ENCODE measurements at places on chromosomes 2 and 18.
A peak's percentile ranks its signal among the peaks of the same experiment; 100 is the strongest.

DNA sequence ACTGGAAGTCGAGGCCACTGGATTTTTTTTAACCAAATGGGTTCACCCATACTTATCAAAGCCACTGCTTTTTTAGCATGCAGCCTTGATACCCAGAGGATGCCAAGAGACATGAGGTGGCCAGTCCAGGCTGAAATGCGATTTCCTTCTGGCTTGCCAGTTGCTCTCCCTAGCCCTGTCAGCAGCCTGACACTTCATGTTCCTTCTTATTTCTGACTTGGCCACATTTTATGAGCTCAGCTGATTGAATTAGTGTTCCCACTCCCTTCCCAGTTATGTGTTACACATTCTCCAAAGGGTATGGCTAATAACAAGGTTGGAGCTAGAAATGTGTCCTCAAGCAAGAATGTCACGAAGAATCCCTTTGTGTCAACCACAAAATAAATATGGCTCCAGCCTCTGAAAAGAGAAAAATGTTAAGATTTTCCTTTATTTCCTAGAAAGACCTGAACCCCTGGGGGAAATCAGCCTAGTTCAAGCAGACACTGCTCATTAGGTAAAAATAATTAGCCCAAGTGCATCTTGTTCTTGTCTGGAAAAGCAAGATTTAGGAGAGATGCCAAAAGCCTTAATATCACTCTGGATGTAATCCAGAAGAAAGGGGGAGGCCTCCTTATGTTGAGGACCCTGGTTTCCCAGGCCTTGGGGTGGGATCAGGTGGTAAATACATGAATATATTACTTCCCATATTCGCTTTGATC is 121.7 kb upstream of the TACR1 start:
- DNase-seq, result no peak

- no peak for DNase-seq
Observed at GRCh38 chr18:75478996-75479880, 51.7 kb upstream of the SMIM21 start.

GRCh38 chr2:210623506-210623905 is 67.1 kb downstream of the CPS1 start:
- no peak for DNase-seq

DNA sequence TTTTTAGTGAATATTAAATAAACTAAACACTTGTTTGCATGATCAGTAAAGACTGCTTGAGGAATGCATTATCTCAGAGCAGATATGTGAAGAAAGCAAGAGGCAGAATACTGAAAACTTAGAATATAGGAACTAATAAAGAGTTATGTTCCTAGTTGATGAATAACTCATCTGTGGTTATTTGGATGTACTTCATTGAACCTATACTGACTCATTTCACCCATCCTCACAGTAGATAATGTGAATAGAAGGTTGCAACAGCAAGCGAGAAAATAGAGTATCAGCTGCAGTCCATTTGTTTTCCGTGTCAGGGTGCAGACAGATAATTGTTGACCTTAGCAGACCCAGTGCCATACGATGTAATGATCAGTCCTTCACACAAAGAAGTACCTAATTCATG is 945.7 kb upstream of the LRRTM1 start:
- no peak for DNase-seq

GRCh38 chr18:13629841-13630715 is 96.3 kb downstream of the FAM210A start:
- peak; percentile 63 for DNase-seq

GRCh38 chr2:47301277-47301618 is 101.7 kb upstream of the MSH2 start:
- DNase-seq, result no peak

- peak; percentile 66 for DNase-seq
Observed at GRCh38 chr2:11582862-11583752, 49.3 kb downstream of the GREB1 start.

DNA sequence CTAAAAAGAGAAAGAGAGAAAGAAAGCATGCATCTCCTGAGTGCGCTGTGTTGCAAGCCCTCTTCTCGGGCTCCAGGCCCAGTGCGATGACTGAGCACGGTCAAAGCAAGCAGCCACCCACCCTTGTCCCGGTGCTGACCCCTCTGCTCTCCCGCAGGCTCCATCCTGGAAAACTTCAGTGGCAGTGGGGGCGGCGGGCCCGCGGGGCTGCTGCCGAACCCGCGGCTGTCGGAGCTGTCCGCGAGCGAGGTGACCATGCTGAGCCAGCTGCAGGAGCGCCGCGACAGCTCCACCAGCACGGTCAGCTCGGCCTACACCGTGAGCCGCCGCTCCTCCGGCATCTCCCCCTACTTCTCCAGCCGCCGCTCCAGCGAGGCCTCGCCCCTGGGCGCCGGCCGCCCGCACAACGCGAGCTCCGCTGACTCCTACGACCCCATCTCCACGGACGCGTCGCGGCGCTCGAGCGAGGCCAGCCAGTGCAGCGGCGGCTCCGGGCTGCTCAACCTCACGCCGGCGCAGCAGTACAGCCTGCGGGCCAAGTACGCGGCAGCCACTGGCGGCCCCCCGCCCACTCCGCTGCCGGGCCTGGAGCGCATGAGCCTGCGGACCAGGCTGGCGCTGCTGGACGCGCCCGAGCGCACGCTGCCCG is 252.5 kb downstream of the GLI2 start:
- DNase-seq, result no peak

DNA sequence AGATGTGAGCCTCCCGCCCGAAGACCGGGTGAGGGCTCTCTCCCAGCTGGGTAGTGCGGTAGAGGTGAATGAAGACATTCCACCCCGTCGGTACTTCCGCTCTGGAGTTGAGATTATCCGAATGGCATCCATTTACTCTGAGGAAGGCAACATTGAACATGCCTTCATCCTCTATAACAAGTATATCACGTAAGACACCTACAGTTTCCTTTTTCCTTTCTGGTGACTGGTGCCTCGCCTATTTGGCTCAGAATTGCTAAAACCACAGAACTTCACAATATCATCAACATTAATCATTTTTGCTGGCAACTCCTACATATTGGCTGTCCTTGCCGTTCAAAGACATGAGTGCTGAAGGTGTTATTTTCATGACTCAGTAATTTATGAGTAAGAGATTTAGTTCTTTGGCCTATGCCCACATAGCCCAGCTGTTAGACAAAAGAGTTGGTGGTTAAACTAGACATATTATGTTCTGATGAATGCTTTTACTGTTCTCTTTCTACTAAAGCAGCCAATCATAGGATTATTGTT is 2.2 kb downstream of the STAMBP start:
- DNase-seq, result peak; percentile 47

GRCh38 chr2:125679903-125680302 is 976.1 kb upstream of the GYPC start:
- no peak for DNase-seq

DNA sequence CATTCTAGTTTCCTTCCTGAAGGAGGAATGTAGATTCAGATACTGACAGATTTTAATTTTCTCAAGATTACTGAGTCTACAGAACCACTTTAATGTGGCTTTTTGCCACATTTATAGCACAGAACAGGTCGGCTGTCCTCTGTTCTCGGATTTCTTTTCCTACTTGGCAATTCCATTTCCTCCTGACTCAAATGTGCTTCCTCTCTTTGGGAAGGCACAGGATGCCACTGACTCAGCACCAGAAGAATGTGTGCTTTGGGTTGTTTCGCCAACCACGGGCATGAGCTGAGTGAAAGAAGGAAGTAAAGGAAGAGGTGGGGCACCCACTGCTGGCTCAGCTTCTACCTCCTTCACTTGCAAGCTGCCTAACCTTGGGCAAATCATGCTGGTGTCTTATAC is 970.6 kb upstream of the ACVR2A start:
- DNase-seq, result no peak

GRCh38 chr2:239746559-239747246 is 278.4 kb downstream of the NDUFA10 start:
- DNase-seq, result no peak

DNA sequence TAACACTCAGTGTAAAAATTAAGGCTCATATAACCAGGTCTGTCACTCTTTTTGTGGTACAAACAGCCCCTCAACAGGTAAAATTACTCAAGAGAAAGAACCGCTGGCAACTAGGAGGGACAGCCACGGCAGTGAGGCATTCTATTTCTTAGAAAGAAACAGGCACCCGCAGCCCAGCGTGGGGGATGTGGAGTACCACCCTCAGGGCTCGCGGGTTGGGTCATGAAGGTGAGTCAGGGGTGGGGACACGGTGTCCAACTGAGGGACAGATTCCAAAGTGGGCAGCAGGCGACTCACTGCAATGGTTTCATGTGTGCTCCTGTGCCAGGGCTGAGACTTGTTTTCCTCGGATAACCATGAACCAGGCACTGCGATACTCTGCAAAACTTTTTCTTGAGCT is 129.4 kb downstream of the DTNB start:
- peak; percentile 38 for DNase-seq

DNA sequence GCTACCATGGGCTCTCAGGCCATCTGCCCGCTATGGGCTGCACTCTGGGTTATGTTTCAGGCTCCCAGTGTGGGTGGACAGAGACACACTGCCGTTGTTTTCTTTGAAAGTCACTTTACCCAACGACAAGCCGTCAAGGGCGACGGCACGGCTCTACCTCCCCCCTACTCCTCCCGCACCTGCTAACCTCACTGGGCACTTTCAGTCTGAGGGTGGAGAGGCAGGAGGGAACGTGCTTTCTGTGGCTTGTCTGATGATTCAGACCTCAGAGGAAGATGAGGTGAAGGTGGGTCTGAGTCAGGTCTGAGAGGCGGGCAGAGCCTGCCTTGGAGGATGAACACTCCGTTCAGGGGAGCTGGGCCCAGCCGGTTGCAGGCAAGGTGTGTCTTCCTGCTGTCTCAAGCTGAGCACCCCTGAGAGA is 147.6 kb upstream of the HDAC4 start:
- peak; percentile 85 for DNase-seq

- no peak for DNase-seq
Observed at GRCh38 chr2:205836477-205837221, 154.3 kb downstream of the NRP2 start.

DNA sequence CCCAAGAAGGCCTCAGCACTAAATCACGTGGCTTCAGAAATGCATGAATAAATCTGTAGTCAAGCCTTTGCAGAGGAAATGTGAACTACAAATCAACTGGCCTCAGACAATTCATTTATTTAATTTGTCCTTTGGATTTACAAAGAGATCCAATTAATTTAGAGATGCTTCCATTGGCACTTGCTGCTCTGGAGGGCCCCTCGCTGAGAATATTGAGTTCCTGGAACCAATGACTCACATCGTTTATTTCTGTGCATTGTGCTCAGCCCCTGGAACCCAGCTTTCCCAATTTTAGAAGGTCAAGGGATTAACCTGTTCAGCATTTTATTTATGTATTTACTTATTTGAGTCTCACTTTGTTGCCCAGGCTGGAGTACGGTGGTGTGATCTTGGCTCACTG is 47.2 kb upstream of the MGAT4A start:
- DNase-seq, result no peak

- DNase-seq, result no peak
Observed at GRCh38 chr18:51603551-51603950, 406.1 kb upstream of the MEX3C start.

GRCh38 chr18:75216212-75216910 is 5.8 kb downstream of the TSHZ1 start:
- DNase-seq, result no peak

GRCh38 chr2:75865083-75865482 is 154.4 kb upstream of the GCFC2 start:
- no peak for DNase-seq

- no peak for DNase-seq
Observed at GRCh38 chr2:11877764-11878163, 131.3 kb downstream of the LPIN1 start.

DNA sequence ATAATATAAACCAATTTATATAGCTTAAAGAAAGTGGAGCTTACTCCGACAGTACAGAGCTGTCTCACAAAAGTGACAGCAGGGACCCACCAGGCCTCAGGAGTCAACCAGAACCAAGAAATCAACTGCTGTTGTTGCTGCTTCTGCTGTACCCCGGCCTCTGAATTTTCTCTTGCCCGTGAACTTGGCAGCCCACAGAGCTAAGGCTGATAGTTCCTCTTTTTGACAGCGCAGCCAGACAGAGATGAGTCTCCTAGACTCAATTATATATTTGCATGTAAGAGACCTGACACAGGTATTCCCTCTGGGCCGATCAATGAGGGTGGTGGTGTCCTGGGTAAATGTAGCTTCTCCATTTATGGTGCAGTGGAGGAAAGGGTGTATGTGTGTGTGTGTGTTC is 109.4 kb downstream of the KCTD1 start:
- no peak for DNase-seq

- DNase-seq, result no peak
Observed at GRCh38 chr2:80437959-80438358, 133.4 kb upstream of the LRRTM1 start.

GRCh38 chr2:38528008-38528442 is 74.7 kb downstream of the HNRNPLL start:
- peak; percentile 69 for DNase-seq

DNA sequence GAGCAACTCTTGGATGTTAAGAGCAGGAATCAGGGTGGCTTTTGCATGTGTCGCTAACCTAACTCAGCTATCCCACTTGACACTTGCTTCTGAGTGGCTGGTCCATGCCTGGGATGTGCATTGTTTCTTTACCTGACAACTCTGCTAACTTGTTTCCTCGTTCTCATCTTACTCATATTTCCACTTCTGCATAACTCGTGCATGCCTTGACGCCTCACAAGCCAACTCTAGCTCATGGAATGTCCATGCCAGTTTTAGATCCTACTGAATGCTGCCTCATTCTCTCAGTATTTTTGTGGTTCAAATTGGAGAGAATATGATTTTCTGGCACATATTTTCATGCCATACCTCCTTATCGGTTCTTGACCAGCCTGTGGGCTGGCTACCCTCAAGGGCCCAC is 52.5 kb downstream of the CDCA7 start:
- DNase-seq, result no peak

DNA sequence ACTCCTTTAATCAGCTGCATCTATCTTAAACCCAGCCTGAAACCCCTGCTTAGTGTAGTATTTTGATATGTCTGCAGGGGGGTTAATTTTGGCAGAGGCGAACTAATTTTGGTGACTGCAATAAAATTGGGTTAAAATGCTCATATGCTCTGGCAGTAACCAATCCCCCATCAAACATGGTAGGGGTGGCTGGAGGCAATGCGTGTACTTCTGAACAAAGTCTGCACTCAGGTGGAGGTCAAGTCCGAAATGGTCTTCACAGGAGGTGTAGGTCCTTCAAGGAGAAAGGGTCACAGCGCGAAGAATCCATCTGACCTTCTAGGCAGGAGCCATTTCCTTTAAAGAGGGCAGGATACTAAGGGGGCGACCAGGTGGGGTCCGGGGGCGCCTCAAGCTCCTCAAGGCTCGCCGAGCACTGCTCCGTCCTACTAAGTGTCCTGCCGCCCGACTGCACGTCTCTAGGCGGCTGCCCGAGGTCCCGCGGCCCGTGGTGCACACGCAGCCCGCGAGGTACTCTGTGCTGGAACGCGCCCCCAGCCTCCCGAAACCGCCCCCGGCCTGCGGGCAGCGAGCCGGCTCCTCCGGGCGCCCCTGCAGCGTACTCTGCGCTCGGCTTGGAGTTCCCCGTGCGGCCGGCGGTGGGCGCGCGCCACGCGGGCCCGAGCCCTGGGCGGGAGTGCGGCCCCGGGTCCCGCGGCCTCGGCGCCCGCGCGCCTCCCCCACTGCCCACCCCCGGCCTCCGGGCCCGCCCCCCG is 1.7 kb upstream of the LDLRAD4 start:
- DNase-seq, result peak; percentile 71

- DNase-seq, result no peak
Observed at GRCh38 chr2:217222309-217222910, 362.5 kb upstream of the TNP1 start.

Measured in activated T-cell treated with anti-CD3 and anti-CD28 coated beads, Interleukin-2, amount 50 U/mL, for 72 hours (primary cell).